Naive B cell (primary cell): ENCODE measurements at places on chromosomes 5 and 9.

DNA sequence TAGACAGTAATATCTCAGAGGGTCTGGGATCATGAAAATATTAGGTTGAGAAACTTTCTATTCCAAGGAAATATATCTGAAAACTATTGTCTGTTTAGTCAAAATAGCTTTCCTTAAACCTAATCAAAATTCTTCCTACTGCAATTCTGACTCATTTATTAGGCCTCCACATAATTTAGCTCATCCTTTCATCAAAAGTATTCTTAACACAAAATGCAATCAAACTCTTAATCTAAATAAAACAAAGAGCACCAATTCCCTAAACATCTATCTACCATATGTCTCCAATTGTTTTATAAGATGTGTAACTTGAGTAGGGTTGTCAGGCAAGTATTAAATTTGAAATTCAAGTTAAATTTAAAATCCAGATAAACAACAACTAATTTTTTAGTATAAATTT lies 142.1 kb downstream of the PLK2 start:
- no peak for DNase-seq

DNA sequence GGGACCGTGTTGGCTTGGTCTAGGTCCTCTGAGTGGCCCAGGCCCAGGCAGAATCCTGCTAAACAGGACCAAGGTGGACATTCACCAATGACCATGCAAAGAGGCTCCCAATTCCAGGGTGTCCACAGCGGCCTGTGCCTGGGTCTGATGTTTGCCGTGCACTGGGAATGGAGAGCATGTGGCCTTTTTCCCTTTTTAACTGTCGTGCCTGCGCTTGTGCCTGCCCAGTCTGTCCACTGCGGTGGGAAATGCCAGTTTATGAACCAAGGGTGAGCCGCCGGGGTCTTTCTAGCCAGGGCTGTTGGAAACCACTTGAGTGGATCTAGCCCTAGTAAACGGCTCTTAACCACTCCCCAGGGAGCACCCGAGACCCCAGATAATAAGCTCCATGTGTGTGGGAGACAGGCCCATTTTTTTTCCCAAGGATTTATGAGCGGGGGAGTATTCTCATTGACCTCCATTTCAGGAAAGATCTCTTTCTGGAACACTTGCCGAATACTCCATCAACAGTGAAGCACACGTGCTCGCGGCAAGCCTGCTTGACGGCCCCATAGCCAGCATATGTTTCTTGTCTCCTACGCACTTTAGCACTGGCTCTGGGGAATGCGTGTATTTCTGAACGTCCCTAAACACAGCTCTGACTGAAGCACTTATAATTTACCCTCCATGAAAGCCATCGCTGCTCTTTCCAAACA lies 93.2 kb upstream of the PHYKPL start:
- DNase-seq, result no peak

- no peak for DNase-seq
Measured at GRCh38 chr9:109035684-109036423, 22.6 kb upstream of the CTNNAL1 start.

- no peak for DNase-seq
Measured at GRCh38 chr5:67998709-67999261, 216.8 kb upstream of the PIK3R1 start.

GRCh38 chr9:70506159-70506558 lies 91.7 kb upstream of the KLF9 start:
- no peak for DNase-seq

- no peak for DNase-seq
Measured at GRCh38 chr9:85089188-85089969, 419.9 kb downstream of the NTRK2 start.
